ENCODE measurements at places on chromosomes 13 and 19.
A peak's percentile ranks its signal among the peaks of the same experiment; 100 is the strongest.

DNA sequence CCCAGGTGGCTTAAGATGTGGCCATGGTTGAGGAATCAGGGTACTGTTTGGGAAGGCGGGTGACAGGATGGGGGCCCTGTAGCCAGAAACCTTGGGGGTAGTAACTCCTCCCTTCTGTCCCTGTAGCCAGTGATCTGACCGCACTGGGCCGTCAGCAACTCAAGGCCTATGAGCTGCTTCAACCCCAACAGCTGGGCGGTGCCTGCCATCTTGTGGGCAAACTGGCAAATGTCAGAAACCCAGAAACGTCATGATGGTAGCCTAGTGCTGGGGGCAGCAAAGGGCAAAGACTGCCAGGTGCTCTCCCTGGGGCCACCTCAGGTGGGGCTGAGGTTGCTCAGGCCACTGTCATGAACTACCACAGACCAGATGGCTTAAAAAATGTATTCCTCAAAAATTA, 3.5 kb downstream of the COPE start:
- DNase-seq, result no peak

DNA sequence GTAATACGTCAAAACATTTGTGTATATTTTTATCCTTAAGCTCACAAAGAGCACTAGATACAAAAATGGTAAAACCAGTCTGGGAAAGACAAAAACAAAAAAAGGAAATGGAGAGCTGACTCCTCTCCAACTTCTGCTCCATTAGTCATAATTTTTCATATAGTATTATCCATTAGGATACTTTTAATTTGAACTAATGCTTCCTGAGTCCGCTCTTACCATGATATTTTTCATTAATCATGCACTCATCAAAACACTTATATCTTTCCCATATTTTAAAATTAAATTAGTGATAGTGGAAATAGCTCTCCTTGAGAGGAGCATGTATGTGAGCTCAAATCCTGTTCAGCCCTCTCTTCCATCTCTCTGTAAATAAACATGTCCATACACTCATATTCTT, 1093.0 kb upstream of the MIR17HG start:
- DNase-seq, result no peak

DNA sequence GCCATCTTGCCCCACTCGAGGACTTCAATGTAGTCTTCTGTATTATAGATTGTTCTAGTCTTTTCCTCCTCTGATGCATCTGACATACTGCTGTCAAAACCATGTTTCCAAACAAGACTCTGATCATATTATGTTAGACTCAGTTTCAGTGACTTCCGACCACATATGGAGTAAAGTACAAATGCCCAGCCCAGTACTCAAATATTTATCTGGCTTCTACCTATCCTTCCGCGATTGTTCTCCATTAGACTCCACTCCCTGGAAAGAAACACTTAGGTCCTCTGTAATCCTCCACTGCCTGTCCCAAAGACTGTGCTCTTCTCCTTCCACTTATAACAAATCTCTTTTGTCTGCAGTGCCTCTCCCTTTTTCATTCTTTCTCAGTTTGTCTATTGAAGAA, 439.5 kb downstream of the EFNB2 start:
- DNase-seq, result no peak

- DNase-seq, result no peak
Measured at GRCh38 chr13:111123221-111123620, 8.1 kb downstream of the ARHGEF7 start.

DNA sequence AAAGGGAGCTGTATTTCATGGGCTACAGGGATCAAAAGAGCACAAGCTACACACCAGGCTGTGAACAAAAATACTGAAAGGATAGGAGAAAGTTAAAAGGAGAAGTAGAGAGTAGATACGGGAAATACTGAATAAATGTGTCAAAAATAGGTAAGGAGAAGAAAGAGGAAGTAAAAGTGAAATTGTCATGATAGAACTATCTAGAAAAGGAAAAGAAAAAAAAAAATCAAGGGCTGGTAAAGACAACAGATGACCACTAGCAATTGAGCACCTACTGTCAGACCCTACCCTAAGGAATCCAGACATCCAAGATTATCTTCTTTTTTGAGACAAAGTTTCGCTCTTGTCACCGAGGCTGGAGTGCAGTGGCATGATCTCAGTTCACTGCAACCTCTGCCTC, 4.8 kb downstream of the RUBCNL start:
- no peak for DNase-seq

- no peak for DNase-seq
Measured at GRCh38 chr19:38561053-38561606, 56.6 kb downstream of the MAP4K1 start.

GRCh38 chr19:51227326-51227725, 2.4 kb downstream of the CD33 start:
- no peak for DNase-seq

DNA sequence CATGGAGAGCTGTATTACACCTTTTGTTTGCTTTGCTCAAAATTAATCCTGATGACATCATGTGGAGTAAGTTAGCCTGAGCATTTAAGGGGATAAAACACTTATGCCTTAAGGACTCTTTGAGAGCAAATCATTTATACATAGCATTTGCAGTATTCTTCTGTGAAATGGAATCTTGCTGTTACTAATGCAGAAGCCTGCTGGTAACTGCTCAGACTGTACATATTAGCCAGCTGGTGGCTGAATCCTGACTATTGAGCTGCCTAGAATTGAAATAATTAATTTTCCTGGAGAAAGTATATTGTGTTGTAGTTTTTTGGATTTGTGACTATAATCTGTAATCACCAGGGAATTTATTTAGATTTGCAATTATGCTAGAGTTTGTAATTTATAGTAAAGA, 363.2 kb downstream of the GPC6 start:
- no peak for DNase-seq

DNA sequence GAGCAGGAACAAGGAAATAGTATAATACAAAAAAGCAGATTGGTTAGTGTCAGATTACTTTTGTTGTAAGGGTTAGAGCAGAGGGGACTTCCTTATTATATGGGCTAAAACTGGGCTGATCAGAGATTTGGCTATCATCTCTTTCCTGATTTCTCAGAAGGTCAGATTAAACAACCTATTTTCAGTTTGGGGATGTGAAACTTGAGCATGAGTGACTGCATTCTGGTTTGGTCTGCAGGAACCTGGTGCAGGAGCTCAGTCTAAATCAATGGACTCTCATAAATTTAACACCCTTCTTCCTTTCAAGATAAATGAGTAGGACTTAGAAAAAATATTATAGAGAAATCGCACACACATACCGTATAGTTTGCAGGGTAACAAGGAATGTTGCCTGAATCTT, 12.9 kb upstream of the RFXAP start:
- DNase-seq, result no peak

DNA sequence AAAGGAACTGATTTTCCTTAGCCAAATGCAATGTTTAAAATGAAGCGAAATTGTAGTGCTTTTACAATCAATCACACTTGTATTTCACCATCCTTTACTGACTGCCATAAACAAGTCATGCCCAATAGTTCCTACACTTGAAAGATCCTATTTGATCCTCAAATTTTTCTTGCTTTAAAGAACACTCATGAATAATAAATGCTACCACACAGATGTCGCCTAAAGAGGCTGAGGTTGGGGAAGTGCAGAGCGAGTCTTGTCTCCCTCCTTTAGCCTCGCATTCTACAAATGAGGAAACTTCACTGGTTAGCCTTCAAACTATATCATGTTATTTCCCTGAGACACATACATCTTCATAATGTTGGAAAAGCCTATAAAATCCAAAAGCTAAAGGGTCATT, 18.7 kb upstream of the AMER2 start:
- DNase-seq, result no peak

DNA sequence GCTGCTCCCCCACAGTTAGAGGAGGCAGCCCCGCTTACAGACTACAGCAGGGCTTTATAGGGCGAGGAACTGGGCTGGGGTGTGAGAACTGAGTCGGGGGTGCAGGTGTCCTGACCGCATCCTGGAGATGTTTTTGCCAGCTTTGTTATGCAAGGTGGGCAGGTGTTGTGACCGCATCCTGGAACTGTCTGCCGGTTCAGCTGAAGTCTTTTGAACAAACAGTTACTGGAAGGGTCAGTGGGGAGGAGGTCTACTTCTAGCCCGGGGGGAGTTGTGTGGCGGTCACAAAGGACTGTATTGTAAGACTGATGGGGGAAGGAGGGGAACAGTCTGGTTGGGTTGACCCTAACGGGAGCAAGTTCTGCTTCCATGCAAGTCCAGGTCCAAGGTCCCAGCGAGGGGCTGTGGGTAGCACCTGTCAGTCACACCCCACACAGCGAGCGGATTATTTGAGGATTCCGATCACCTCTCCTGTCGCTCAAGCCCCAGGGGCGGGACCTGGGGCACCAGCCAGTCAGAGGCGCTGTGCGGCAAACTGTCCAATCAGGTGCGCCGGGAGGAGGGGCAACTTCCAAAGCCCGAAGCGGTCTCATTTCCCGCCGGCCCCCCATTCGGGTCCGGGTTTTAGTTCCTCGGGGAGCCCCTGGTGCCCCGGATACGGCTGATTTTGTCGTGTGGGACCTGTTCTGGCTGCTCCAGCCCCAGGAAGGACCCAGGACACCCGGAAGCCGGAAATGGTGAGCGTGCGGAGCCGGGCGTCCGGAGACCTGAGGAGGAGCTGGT, at the start of gene ZNF101:
Gene ZNF101 (plus strand): TSS at position 610 of the 783 bp plus-strand sequence. CDS start 125 bp downstream, at position 735.
- DNase-seq, result peak; percentile 89

DNA sequence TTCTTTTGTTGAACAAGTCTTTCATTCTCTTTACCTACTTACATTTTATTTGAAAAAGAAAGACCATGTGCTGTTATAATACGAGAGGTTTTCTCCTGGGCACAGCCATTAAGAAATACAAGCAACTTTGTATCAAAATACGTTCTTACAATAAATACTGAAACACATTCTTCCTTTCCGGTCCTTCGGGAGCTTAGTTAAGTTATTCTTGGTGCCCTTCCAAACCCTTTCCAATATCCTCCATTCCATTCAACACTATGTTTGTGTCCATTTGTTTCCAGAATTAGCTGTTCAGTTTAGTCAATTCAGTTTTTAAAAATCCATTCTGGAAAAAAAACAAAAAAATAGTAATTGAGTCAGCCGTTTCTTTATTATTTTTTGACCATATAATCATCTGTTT, 746.8 kb upstream of the SLC10A2 start:
- DNase-seq, result no peak

DNA sequence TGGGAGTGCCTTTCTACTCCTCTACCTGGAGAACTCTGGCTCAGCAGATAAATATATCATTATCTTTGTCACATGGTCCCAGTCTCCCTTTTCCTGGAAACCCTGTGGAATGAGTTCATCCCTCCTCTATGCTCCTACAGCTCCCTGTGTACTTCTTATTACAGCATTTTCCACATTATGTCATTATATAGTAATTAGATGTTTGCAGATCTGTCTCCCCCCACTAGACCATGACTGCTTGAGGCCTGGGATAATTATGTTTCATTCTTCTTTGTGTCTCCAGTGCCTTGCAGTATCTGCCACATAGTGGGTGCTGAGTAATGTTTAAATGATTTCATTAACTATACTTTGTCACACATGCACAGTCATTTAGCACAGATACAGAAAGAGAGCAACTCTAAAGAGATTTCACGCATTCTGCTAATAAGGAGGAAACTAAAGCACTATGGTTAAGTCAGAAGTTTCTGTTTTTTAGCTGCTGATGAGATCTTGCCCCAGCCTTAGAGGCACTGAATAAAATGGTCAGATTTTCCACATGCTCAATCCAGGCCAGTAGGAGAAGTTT, 66.1 kb upstream of the DIAPH3 start:
- DNase-seq, result no peak

DNA sequence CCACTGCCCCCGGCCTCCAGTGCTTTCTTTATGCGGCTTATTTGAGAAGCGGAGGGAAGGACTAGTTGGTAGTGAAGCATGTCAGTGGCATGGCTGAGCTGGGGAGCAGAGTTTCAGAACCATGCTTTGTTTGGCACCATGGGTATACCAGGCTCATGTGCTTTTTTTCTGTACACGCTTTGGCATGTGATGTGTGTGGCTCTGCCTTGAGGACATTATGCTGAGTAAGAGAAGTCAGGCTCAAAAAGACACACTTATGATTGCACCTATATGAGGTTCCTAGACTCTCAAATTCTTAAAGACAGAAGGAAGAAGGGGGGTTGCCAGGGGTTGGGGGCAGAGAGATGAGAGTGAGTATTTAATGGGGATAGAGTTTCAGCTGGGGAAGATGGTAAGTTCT, 21.3 kb downstream of the GATAD2A start:
- no peak for DNase-seq

- no peak for DNase-seq
Measured at GRCh38 chr19:43983544-43983911, 460 bp upstream of the ZNF155 start.

DNA sequence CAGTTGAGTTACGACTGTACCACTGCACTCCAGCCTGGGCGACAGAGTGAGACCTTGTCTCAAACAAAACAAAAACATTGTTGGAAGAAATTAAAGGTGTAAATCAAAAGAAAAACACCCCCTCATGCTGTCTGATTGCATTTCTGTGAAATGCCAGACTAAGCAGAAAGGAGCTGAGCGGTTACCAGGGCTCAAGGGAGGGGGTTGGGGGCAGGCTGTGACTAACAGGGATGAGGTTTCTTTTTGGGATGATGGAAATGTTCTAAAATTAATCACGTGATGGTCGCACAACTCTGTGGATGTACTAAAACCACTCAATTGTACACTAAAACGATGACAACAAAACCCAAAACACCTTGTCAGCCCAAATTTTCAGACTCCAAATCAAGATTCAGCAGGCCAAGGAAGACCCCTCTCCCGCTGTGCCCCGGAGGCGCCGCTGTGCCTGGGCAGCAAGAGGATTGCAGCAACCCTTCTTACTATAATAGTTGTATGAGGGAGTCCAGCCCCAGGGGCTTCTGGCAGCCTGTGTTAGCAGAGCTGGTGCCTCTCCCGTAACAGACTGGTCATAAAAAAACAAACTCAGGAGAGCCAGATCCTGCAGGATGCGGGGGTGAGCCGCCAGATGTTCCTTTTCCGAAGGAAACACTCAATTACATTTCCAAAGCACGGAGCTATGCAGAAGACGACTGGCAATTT, 20.9 kb downstream of the CAPS start:
- DNase-seq, result no peak

- no peak for DNase-seq
Measured at GRCh38 chr13:32159137-32159869, 127.7 kb downstream of the FRY start.

GRCh38 chr19:39833160-39833463, 850 bp downstream of the DYRK1B start:
- no peak for DNase-seq

DNA sequence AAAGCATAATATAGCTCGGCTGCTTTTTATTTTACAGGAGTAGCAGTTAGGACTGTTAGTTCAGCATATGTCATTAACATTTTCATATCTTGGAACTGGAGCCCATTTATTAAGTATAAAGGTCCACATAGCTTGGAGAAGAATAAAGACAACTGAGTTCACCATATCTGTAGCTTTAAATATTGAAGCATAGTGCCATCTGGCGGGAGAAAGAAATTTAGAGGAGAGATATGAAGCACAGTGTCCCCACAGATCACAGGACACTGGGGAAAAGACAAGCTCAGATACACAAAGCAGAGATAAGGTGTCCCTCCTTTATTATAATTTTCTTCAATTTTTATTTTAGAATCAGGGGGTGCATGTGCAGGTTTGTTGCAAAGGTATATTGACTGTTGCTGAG, 104.7 kb upstream of the FREM2 start:
- DNase-seq, result peak; percentile 33

GRCh38 chr13:32059511-32059984, 28.0 kb downstream of the FRY start:
- no peak for DNase-seq

- DNase-seq, result no peak
Measured at GRCh38 chr13:98509271-98510155, 67.4 kb downstream of the STK24 start.

- no peak for DNase-seq
Measured at GRCh38 chr19:41530761-41531301, 45.1 kb upstream of the CEACAM21 start.

Measured in neuronal stem cell (in vitro differentiated cells).